NCI-H2081 treated with DMSO at 0.1 percent for 48 hours (cell line): ENCODE measurements at places on chromosomes 13 and 19.
A peak's percentile ranks its signal among the peaks of the same experiment; 100 is the strongest.

- DNase-seq: peak; percentile 63
Observed at GRCh38 chr19:13718733-13719132, 45.6 kb upstream of the MRI1 start.

- DNase-seq: no peak
Observed at GRCh38 chr13:94959626-94960025, 247.3 kb upstream of the SOX21 start.

- no peak for DNase-seq
Observed at GRCh38 chr13:28320209-28320608, 174.7 kb downstream of the FLT1 start.

DNA sequence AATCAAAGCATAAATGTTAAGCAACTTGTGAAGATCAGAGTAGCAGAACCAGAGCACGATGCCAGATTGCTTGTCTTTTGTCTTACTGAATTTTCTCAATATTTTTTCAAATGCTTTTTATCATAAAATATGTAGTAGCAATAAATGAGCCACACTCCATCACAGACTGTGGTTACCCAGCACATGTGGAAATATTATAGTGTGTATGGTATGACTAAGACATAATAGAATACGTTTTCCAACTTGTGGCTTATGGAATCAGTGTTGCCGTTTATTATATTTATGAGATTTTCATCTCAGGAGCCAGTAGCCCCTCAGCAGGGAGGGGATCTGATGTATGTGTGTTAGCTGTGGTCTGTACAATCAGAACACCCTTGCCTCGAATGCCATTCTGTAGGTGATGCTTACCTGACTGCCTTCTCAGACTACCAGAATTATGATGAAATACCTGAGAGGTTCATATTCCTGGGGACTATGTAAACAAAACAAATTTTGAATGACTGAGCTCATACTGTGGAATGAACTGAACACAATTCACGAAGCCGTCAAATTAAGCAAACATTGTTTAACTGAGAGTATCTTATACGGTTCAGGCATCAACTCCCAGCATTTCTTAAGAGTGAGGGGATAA is 1.9 kb downstream of the SCEL start:
- DNase-seq: no peak

- no peak for DNase-seq
Observed at GRCh38 chr19:18558604-18559003, 934 bp downstream of the KXD1 start.

GRCh38 chr13:26989957-26990713 is 181.5 kb downstream of the USP12 start:
- no peak for DNase-seq

DNA sequence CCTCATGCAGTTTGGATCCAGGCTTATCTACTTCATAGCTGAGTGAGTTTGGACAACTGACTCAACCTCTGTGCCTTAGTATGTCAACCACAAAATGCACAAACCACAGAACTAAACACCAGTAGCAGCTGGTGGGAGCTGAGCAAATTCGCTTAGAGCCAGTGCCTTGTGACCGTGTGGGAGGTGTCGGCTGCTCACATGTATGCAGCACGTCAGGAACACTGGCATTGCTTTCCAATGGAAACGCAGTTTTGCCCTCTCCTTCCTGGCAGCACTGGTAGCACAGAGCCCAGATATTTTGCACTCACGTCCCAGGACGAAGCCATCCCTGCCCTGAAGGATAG is 8.3 kb upstream of the NTN5 start:
- DNase-seq: no peak

DNA sequence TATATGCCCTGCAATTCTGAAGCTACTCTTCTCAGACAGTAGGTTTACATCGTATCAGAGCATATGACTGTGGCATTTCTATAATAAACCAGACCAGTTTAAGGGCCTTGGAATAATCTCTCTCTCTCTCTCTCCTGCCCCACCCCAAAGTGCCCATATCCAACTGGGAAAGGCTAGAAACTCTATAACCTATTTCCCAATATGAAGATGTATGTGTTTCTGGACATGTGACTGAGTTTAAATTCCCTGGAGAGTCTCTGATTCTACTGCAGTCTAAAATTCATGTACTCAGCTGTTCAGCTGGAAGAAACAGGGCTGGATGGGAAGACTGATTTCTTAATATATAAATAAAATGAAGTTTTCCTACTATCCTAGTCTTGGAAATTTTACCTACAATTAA is 91.9 kb upstream of the MBNL2 start:
- DNase-seq: no peak
